ENCODE measurements at places on chromosomes 7 and 10. TPM values are rescaled to one million over a fixed set of nuclear protein-coding genes. Genes with fewer than 3 reads are reported as not detected.

DNA sequence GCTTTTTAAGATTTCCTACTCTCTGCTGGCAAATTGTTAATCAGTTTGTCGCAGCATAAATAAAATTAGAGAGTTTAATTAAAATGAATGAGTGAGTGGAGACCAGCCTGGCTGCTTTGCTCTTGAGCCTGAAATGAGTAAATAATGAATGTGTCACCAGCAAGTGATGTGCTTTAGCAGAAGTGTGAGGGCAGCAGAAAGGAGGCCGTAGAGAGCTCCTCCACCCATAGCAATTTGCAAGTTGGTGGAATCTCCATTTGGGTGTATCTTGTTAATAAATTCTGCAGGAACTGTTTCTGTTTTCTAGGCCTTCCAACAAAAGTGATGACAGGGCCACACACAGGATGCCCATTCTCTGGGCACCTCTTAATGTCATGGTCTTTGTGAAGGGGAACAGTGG, 18.8 kb upstream of the ERCC6 start:
- H3K4me3 ChIP-seq, result no peak overlapping the region
- no peak overlapping the region for H3K27ac ChIP-seq
- no peaks in the 10 kb centered on the region for H3K4me1 ChIP-seq
- H3K27me3 ChIP-seq, result no peaks in the 10 kb centered on the region

- no peaks in the 10 kb centered on the region for H3K36me3 ChIP-seq
- H3K27me3 ChIP-seq, result no peaks in the 10 kb centered on the region
- H3K4me1 ChIP-seq, result no peaks in the 10 kb centered on the region
- DNase-seq, result no peak
- H3K27ac ChIP-seq, result no peak overlapping the region
Measured at GRCh38 chr7:101617451-101618206, 11.5 kb downstream of the MYL10 start.

GRCh38 chr7:133330085-133330484, 77.2 kb downstream of the EXOC4 start:
- no peak overlapping the region for H3K4me3 ChIP-seq
- peaks cover 7% of the 10 kb centered on the region for H3K4me1 ChIP-seq
- no peak for DNase-seq
- H3K36me3 ChIP-seq, result peaks cover 2% of the 10 kb centered on the region
- H3K27ac ChIP-seq, result no peak overlapping the region

The PSD gene
- 0.56 TPM for total RNA-seq

The NYAP1 gene
- 0.08 TPM for total RNA-seq

DNA sequence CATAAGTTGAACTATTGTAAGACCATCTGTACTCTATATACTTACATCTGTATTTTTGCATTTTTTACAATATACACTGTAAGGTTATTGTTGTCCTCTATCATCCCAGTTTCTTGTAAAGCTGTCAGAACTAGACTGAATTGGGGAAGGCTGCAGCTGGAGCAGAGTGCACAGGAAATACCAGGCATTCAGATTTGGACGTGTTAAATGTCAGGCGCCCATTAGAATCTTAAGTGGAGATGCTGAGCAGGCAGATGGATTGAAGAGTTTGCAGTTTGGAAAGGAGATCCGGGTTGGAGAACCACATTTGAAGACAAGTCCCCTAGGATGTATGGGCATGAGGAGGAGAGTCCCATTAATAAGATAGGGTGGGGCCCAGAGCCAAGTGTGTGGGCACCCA, 40.4 kb downstream of the MTURN start:
- no peaks in the 10 kb centered on the region for H3K27me3 ChIP-seq
- H3K36me3 ChIP-seq, result no peaks in the 10 kb centered on the region
- no peak for DNase-seq
- H3K4me3 ChIP-seq, result no peak overlapping the region
- no peak overlapping the region for H3K27ac ChIP-seq
- H3K4me1 ChIP-seq, result no peaks in the 10 kb centered on the region

- no peak for DNase-seq
- no peak overlapping the region for H3K4me3 ChIP-seq
- peaks cover 6% of the 10 kb centered on the region for H3K36me3 ChIP-seq
Measured at GRCh38 chr10:132707121-132707775, 78.7 kb downstream of the NKX6-2 start.

Data from liver (tissue), 10 donors.